Activated CD4-positive, alpha-beta T cell treated with anti-CD3 and anti-CD28 coated beads, Interleukin-2, amount 50 U/mL, for 16 hours (primary cell): ENCODE measurements at places on chromosomes 16 and 17.

- no peak for DNase-seq
Observed at GRCh38 chr16:23055481-23055880, 93.8 kb downstream of the USP31 start.

- DNase-seq = no peak
Observed at GRCh38 chr16:84931506-84931905, 79.8 kb downstream of the ZDHHC7 start.

GRCh38 chr16:28604186-28604565, 5.7 kb downstream of the SULT1A1 start:
- DNase-seq = no peak

DNA sequence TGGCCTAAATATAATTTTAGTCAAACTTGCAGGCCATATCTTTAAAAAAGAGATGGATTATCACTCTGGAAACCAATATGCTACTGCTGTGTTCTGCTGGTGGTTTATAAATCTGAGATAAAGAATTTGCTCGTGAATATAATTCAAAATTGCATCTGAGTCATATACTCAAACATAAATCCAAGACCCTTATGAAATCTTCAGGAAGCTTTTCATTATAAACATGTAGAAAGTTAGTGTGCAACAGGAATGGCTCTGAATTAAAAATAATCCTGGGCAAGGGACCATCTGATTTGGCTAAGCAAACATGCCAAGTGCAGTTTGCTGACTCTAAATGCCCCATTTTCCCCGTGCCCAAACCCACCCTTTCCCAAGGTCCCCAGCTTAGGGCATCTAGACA, 57.3 kb downstream of the TEX2 start:
- DNase-seq = no peak

DNA sequence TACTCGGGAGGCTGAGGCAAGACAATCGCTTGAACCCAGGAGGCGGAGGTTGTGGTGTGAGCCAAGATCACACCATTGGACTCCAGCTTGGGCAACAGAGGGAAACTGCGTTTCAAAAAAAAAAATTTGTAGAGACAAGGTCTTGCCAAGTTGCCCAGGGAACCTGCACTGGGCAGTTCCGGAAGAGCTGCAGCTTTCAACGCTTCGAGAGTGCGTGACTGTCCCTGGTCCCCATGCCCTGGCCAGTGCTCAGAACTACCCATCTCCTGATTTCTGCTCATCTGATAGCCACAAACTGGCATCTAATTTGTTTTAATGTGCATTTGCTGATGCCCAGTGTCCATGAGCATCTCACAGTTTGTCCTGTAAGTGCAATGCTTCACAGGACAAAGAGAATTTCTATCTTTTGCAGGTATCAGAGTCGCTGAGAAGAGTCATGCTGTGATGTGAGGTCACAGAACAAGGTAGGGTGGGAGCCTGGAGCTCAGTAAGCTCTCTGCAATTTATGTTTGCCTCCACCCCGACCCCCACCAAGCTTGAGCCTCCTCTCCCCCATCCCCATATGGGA, 3.9 kb downstream of the ACTG1 start:
- DNase-seq = peak; percentile 57

DNA sequence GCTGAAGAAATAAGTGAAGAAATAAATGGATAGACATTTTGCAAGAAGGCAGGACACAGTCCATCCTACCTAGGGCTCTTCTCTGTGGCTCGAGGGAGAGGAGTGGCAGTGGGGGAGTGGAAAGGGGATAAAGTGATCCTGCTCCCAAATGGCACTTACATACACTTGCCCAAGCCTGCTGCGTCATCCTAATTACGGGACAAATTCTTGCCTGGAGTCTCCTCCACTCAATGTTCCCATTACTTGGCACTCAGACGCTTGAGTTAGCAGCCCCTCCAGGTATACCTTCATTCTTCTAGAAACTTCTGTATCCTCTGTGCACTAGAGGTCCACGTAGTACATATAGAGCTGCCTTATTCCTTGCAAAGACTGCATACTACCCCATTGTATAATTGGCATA, 15.7 kb upstream of the MAP3K14 start:
- DNase-seq = no peak

GRCh38 chr17:36131931-36132330, 28.3 kb downstream of the CCL4 start:
- no peak for DNase-seq

- DNase-seq = no peak
Observed at GRCh38 chr16:20611975-20612481, 35.9 kb upstream of the ACSM2B start.

DNA sequence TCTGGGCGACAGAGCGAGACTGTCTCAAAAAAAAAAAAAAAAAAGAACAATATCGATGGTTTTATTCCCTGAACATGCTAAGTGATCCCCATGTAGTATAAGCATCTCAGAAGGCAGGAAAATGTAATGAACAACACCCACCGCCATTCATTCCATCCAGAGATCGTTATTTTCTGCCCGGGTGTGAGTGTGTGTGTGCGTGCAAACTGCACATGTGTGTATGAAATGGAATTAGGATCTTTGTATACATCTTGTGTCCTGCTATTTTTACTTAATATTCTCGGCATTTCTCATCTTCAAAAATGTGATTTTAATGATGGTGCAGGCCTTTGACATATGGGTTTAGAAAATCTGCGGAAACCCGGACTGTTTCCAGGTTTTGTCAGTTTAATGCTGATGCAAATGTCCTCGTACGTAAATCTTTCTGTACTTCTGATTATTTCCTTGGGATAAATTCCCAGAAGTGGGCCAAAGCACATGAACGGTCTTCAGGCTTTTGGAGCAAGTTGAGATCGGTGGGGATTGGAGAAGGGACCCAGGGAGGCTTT, 254.8 kb downstream of the SEC14L1 start:
- no peak for DNase-seq

DNA sequence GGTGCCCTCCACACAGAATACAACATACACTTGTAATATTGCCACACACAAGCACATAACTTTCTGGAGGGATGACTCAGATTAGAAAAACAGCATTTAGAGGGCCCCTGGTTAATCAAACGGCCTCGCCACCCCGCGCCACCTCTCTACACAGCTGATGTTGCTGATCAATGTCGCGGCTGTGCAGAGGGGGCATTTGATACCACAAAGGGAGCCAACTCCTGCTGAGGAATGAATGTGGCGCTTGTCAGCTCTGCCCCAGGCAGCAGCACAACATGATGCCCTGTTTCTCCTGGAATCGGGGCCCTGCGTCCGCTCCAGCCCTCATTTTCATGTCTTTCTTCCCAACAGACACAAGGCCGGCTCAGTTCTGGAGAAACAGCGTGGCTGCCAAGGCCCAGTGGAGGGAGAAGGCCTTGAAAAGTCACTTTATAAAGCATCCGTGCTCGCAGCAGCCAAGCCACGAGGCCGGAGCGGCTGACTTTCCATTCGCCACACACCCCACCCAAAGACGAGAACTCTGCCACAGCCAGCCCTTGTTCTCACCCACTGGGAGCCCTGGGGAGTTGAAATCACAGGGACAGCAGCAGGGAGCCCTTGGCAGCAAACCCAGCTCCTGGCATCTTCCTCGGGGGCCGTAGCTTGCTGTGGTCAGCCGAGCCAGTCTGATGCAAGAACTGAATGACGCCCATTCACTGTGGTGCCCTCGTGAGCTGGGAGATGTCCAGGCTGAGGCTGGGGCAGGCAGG, 65.6 kb downstream of the XYLT1 start:
- no peak for DNase-seq

DNA sequence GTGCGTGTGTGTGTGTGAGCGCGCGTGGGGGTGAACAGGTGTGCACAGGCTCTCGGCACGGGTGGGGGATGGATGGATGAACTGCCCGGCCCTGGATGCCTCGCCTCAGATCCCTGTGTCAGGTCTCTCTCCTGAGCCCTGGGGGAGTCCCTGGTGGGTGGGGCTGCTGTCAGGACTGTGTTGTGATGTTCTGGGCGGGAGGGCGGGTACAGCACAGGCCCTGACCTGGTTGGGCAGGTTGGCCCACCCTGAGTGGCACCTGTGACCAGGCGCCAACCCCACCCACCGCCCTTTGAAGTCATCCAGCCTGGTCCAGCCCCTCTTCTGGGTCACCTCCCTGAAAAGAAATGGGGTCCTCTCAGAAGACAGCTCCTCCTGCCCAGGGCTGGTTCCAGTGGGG, 41.6 kb upstream of the TAC4 start:
- no peak for DNase-seq

GRCh38 chr17:1562176-1562643, 382 bp downstream of the PITPNA start:
- DNase-seq = no peak

DNA sequence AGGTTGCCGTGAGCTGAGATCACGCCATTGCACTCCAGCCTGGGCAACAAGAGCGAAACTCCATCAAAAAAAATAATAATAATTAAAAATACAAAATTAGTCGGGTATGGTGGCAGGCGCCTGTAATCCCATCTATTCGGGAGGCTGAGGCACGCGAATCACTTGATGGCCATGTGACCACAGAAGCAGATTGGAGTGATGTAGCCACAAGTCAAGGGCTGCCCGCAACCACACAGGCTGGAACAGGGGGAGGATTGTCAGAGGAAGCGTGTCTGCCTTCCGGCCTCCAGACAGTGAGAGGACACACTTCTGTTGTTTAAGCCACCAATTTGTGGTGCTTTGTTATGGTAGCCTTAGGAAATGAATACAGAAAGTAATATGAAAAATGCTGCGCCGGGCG, 11.8 kb upstream of the NAGS start:
- no peak for DNase-seq

DNA sequence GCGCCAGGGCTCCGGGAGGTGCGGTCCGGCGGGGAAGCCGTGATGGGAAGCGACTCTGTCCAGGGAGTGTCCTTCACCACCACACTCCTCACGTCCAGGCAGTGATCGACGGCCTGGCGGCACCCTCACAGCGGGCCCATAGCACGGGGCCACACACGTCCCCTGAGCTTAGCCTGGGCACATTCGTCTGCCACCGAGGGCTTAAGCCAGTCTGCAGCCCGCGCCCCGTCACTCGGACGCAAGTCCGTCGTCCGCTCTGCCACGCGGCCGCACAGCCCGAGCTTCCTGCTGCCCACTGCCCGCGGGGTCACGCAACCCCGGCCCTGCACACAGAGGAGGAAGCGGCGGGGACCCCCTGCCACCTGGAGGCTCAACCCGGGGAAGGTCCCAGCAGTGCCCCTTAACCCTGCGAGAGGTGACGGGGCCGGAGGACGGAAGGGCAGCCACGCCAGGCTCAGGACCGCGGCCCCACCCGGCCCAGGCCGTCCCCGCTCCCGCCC, 3.0 kb upstream of the TBX2 start:
- no peak for DNase-seq

- DNase-seq = peak; percentile 80
Observed at GRCh38 chr17:68296217-68297191, 5.2 kb downstream of the ARSG start.

- DNase-seq = no peak
Observed at GRCh38 chr16:49332589-49333258, 40.9 kb upstream of the C16orf78 start.
